ENCODE measurements at places on chromosomes 5 and 9.
A peak's percentile ranks its signal among the peaks of the same experiment; 100 is the strongest.

DNA sequence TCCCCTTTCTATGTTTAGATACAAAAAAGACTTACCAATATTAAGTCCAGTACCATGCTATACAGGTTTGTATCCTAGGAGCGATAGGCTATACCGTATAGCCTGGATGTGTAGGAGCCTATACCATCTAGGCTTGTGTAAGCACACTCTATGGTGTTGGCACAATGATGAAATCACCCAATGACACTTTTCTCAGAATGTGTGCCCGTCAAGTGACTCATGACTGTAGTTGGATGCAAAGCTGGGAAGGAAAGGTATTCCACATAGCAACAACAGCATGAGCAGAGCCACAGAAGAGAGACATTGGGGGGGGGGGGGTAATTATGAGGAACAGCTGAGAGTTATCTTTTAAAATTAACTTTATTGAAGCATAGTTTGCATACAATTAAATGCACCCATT, 63.2 kb downstream of the TTLL11 start:
- no peak for DNase-seq

DNA sequence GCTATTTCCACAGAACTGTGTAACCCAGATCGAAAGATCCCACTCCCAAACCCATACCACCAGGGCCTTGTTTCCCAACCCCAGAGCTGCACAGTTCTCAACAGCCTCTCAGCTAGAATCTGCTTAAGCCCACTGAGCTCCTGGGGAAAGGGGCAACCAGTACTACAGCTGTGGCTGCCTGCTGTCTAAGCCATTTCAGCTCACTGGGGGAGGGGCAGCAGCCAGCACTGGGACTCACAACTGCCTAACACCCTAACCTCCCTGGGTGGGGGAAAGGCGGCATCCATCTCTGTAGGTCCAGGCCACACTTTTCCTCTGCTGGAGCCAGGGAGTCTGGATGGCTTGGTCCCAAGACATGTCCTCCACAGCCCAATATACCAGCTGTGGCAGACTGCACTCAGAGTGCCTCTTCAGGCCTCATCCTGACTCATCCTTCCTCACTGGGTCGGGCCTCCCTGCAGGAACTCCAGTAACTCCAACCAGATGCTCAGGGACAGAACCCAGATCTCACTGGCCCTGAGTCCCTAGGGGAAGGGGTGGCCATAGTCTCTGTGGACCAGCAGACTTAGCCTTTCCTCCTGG, 241.4 kb downstream of the HINT1 start:
- no peak for DNase-seq

GRCh38 chr9:122897969-122898368, 7.2 kb downstream of the RC3H2 start:
- no peak for DNase-seq

DNA sequence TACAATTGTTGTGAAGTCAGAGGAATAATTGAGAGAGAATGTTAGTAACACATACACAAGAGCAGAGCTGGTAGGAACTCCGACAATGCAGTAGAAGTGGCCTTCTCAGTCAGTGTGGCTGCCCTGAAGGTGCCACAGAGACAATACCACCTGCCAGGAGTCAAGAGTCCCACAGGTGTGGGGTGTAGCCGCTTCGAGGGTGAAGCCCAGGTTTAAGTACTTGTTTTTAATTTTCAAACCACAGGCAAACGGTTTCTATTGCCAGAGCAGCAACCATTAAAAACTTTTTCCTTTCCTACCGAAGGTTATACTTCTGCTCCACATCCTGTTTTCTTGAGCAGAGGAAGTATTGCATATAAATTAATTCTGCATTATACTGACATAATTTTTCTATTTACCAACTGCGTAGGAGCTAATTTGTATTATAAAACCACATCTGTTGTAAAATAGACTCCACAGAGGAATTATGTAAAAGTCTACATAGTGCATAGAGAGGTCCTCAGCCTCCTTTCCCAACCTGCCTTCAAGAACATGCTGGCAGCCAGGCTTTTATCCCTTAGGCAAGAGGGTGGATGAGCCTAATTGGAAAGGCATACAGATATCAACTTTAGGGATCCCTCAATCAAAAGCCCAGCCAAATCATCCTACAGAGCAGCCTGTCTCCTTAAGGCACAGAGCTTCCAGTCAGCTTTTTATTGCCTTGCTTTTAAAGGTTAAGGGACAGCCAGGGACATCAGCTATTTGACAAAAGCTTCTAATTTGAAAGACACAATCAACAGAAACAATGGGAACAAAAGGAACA, 12.9 kb upstream of the ACTBL2 start:
- peak; percentile 62 for DNase-seq

GRCh38 chr5:172775326-172776234, 4.6 kb upstream of the DUSP1 start:
- DNase-seq: peak; percentile 55

- no peak for DNase-seq
These were observed 52.9 kb upstream of the JMY start for GRCh38 chr5:79183011-79183410.

- no peak for DNase-seq
These were observed 77.6 kb upstream of the SARDH start for GRCh38 chr9:133815781-133816180.

- DNase-seq: no peak
These were observed 258.7 kb upstream of the IRX4 start for GRCh38 chr5:2141254-2142000.

- DNase-seq: no peak
These were observed 262.1 kb downstream of the SPOCK1 start for GRCh38 chr5:137236849-137237507.

DNA sequence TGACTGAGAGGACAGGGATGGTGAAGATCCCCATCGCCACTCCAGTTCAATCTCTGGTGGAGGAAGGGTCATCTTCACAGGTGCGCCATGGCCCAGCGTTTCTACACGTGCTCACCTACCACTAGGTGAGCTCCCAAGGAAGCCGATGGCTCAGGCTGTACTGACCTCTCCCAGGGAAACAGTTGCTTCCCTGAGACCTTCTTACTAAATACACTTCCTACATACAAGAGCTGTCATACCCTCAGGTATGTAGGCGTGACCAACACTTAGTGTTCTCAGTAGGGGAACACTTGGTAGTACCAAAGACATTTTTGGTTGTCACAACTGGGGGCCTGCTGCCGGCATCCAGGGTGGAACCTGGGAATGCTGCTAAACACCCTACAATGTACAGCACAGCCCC, 75.2 kb downstream of the TENT4A start:
- no peak for DNase-seq

DNA sequence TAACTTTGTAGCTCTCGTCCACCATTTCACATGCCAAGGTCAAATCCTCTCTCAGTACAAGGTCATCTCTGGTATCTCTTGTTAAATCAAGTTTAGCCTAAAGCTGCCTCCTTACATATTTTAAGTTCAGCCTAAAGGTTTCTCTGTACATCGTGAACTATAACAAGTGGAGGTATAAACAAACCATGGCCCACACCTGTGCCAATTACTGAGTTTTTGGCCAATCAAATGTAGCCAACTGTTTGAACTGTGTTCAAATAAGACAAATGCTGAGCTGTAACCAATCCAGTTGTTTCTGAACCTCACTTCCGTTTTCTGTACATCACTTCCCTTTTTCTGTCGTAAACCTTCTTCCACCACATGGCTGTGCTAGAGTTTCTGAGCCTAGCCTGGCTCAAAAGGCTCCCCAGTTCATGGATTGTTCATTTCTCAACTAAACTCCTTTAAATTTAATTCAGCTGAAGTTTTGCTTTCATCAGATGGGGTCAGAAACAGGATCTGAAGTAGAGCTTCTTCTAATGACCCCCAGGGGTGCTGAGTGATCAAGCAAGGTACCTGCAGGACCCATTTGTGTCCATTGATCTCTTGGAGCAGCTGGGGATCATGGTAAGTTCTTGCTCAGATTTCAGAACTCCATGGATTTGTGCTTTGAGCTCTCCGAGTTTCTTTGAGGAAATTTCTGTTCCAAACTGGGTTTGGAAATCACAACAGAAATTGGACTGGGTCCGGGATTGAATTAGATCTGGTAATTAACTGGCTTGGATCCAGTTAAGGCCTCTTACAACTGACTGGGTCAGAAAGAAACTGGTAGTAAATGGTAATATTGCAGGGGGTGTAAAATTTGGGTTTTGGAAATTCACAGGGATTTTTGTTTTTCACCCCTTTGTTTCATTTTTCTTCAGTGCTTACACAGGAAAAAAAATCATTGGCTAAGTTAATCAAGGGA, 11.0 kb upstream of the NANS start:
- DNase-seq: no peak

- DNase-seq: no peak
These were observed 39.4 kb downstream of the LHX2 start for GRCh38 chr9:124050955-124051354.

DNA sequence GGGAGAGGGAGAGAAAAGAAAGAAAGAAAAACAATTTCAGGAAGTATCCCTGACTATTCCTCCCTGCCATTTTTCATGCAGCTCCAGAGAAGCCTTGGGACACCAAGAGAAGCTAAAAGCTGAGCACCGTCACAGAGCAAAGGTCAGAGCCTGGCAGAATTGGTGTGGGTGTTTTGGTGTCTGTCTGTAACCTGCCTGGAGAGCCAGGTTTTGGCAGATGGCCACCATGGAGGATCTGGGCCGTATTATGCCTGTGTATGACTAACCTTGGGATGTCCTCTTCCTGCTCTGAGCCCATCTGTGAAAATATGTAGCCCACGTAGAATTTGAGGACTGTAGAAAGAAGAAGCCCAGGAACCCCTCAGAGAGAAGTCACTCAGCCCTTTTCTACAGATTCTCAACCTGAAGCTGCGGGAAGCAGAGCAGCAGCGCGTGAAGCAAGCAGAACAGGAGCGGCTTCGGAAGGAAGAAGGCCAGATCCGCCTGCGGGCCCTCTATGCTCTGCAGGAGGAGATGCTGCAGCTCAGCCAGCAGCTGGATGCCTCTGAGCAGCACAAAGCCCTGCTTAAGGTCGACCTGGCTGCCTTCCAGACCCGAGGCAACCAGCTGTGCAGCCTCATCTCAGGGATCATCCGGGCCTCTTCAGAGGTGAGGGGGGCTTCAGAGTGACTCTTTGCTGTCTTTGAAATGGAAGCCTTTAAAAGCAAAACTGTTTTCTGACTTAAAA, 18.8 kb downstream of the GLE1 start:
- no peak for DNase-seq

- DNase-seq: no peak
These were observed 1187.8 kb downstream of the CDH9 start for GRCh38 chr5:25850581-25850980.

Measured in upper lobe of left lung (tissue), 6 donors.